ENCODE measurements at places on chromosomes 7 and 10. TPM values are rescaled to one million over a fixed set of nuclear protein-coding genes. Genes with fewer than 3 reads are reported as not detected.

GRCh38 chr10:133050371-133050770 is 37.4 kb upstream of the ADGRA1 start:
- no peak for DNase-seq

DNA sequence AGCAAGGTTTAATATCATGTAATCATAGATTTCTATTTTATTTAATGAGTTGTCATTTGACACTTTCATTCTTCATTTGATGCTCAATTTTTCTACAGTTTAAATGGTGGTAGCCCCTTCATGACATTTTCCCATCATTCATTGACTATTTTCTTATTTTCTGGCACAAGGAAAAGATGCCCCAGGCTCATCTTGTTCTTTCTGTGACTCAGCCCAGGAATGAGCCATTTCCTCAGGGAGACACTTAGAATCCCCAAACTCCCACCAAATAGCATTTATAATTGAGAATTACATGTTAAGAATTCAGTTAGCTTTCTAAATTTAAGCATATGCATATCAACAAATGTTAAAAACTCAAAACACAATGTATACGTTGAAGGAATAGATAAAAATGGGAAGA is 222.3 kb downstream of the KIF20B start:
- DNase-seq: no peak

DNA sequence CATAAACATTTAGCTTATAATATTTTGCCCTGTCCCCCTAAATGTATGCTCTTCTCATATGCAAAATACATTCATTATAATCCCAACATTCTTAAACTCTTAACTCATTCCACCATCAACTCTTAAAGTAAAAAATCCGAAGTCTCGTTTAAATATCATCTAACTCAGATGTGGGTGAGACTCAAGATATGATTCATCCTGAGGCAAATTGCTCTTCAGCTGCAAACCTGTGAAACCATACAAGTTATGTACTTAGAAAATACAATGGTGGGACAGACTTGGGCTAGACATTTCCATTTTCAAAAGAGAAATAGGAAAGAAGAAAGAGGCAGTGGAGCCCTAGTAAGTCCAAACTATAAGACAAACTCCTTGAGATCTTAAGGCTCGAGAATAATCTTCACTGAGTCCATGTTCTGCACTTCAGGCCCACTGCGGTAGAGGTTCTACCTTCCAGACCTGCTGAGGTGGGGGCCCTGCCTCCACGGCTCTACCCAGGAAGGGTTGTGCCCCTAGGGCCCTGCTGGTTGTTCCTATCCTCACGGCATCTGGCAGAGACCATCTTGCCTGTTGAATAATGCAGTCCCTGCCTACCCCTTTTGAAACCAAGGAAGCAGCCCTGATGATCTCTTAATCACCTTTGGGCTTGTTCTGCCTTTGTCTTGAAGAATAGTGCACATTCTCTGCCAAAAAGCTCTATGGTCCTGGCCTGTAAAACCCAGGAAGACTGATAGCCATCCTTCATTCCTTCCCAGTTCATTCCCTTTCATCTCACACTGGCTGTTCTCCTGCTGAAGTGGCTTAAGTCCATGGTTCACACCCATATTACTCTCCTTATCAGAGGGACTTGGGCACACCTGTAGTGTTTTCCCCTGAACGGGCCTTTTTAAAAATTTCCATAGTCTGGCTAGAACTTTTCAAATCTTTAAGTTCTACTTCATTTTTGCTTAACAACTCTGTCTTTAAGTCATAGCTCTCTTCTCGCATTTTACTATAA is 37.3 kb downstream of the INPP5F start:
- no peak for DNase-seq

- DNase-seq: no peak
Measured at GRCh38 chr10:106573106-106573505, 591.4 kb downstream of the SORCS1 start.

- no peak for DNase-seq
Measured at GRCh38 chr7:36583318-36583717, 141.0 kb downstream of the AOAH start.

The MLXIPL gene
- 91.5 TPM for total RNA-seq

The CDH23 gene
- total RNA-seq: 9.7 TPM

Measured in mesenteric fat pad (tissue), 1 donor.